ENCODE measurements at places on chromosomes 16 and 17. TPM values are rescaled to one million over a fixed set of nuclear protein-coding genes. Genes with fewer than 3 reads are reported as not detected.

DNA sequence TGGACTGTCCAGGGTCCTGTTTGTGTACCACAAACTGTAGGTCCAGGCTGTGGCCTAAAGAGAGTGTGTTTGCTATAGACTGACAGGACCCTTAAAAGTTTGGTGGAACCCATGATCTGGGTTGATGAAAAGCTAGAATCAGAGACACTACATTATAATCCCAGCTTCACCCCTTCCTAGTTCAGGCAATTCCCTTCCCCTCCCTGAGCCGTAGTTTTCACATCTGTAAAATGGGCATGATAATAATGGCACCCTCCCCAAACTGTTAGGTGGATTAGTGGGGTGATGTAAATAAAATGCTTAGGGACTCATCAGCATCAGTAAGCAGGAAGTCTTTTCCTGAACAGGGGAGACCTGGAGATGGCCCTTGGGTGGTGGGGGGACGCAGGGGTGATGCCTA is 2.5 kb downstream of the SCNN1B start:
- peaks cover 5% of the 10 kb centered on the region for H3K4me1 ChIP-seq
- no peak overlapping the region for H3K27ac ChIP-seq
- H3K4me3 ChIP-seq, result no peak overlapping the region
- H3K27me3 ChIP-seq, result peaks cover 25% of the 10 kb centered on the region
- H3K36me3 ChIP-seq, result no peaks in the 10 kb centered on the region

DNA sequence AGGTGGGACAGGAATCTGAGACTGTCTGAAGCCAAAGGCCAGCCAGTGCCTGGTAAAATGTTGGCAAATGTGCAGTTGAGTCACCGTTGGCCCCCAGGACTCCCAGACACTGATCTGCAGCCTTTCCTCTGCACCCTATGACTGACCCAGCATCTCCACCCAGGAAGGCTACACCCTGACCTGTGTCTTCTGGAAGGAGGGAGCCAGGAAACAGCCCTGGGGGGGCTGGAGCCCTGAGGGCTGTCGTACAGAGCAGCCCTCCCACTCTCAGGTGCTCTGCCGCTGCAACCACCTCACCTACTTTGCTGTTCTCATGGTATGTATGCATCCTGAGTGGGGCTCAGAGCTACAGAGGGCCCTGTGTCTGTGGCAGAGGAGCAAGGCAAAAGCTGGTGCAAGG is 24.0 kb downstream of the ADGRG5 start:
- no peaks in the 10 kb centered on the region for H3K4me1 ChIP-seq
- H3K36me3 ChIP-seq, result peaks cover 24% of the 10 kb centered on the region
- H3K4me3 ChIP-seq, result no peak overlapping the region

DNA sequence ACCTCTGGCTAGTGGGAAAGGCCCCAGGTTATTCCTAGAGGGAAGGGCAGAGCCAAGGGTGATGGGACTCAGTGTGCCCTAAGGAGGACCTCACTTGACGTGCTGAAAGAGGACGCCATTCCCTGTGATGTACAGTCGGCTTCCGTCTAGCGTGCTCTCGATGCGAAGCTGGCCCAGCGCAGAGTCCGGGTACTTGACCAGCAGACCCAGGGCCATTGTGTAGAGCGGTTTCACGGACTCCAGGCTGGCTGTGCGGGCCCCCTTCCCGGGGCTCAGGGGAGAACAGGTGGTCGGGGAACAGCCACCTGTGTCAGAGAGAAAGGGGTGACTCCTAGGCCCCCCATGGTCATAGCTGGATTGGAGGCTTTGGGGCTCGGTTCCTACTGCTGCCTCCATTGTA is 19.9 kb downstream of the PLEKHG4 start:
- no peak overlapping the region for H3K4me3 ChIP-seq
- no peaks in the 10 kb centered on the region for H3K36me3 ChIP-seq
- no peak overlapping the region for H3K27ac ChIP-seq

GRCh38 chr17:13352747-13353415 is 248.8 kb downstream of the HS3ST3A1 start:
- no peak overlapping the region for H3K27ac ChIP-seq
- no peaks in the 10 kb centered on the region for H3K4me1 ChIP-seq
- H3K27me3 ChIP-seq, result no peaks in the 10 kb centered on the region

Gene CLDN7
- total RNA-seq, result 0.60 TPM

Gene RUNDC3A
- 0.13 TPM for total RNA-seq

- H3K4me1 ChIP-seq, result no peaks in the 10 kb centered on the region
- no peak overlapping the region for H3K4me3 ChIP-seq
- H3K27ac ChIP-seq, result no peak overlapping the region
- no peaks in the 10 kb centered on the region for H3K36me3 ChIP-seq
- DNase-seq, result no peak
Measured at GRCh38 chr16:62966626-62967025, 930.4 kb upstream of the CDH8 start.

- H3K36me3 ChIP-seq, result no peaks in the 10 kb centered on the region
- H3K27me3 ChIP-seq, result peaks cover 8% of the 10 kb centered on the region
- DNase-seq, result no peak
- no peak overlapping the region for H3K27ac ChIP-seq
- peaks cover 25% of the 10 kb centered on the region for H3K4me1 ChIP-seq
- H3K4me3 ChIP-seq, result no peak overlapping the region
Measured at GRCh38 chr16:72846594-72846993, 201.3 kb downstream of the ZFHX3 start.

- peak within 1 kb of the TSS; percentile 99 for H3K4me3 ChIP-seq
- peak within 1 kb of the TSS; percentile 97 for H3K27ac ChIP-seq
- H3K36me3 ChIP-seq, result peaks cover 6% of the 10 kb centered on the region
- peaks cover 13% of the 10 kb centered on the region for H3K4me1 ChIP-seq
- DNase-seq, result peak; percentile 96
Measured at GRCh38 chr16:2682209-2683021, at the start of gene KCTD5. Gene KCTD5, plus strand, starts transcription at chr16:2682523. Its CDS starts 26 bp downstream, at chr16:2682549.

- no peak overlapping the region for H3K4me3 ChIP-seq
- peak overlapping the region; percentile 4 for H3K27ac ChIP-seq
- H3K4me1 ChIP-seq, result peaks cover 15% of the 10 kb centered on the region
- H3K27me3 ChIP-seq, result no peaks in the 10 kb centered on the region
- peaks cover 31% of the 10 kb centered on the region for H3K36me3 ChIP-seq
Measured at GRCh38 chr16:56481468-56482122, 30.2 kb downstream of the OGFOD1 start.

- no peak overlapping the region for H3K27ac ChIP-seq
- no peaks in the 10 kb centered on the region for H3K4me1 ChIP-seq
- no peaks in the 10 kb centered on the region for H3K36me3 ChIP-seq
- no peak for DNase-seq
- H3K4me3 ChIP-seq, result no peak overlapping the region
Measured at GRCh38 chr17:74697515-74697914, 15.2 kb downstream of the CD300LF start.

GRCh38 chr17:2057760-2058585 is 3.1 kb downstream of the HIC1 start:
- peaks cover 3% of the 10 kb centered on the region for H3K27me3 ChIP-seq
- H3K4me3 ChIP-seq, result peak overlapping the region; percentile 69
- peaks cover 34% of the 10 kb centered on the region for H3K4me1 ChIP-seq
- H3K27ac ChIP-seq, result peak overlapping the region; percentile 80
- H3K36me3 ChIP-seq, result peaks cover 29% of the 10 kb centered on the region

GRCh38 chr17:64053101-64053500 is 32.7 kb upstream of the ICAM2 start:
- DNase-seq, result no peak
- H3K36me3 ChIP-seq, result peaks cover 76% of the 10 kb centered on the region
- no peak overlapping the region for H3K4me3 ChIP-seq
- peaks cover 61% of the 10 kb centered on the region for H3K4me1 ChIP-seq
- H3K27me3 ChIP-seq, result no peaks in the 10 kb centered on the region
- peak overlapping the region; percentile 69 for H3K27ac ChIP-seq

DNA sequence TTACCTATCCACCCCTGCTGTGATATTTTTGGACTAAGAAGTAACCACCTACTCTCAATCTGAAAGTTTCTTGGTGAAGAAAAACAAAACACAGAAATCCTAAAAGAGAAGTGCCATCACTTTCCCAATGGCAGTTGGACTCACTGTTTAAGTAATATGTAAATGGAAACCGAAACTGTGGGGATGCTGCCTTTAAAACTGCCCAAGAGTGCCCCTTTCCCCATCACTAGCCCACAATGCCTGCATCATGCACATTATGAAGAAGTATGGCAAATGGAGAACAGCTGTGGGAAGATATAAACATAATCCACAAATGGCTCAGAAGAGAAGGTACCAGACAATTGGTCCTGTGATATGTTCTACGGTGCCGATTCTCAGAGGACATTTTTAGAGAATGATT is 33.5 kb upstream of the SLC6A2 start:
- no peak overlapping the region for H3K27ac ChIP-seq
- no peak overlapping the region for H3K4me3 ChIP-seq
- no peak for DNase-seq
- no peaks in the 10 kb centered on the region for H3K4me1 ChIP-seq

DNA sequence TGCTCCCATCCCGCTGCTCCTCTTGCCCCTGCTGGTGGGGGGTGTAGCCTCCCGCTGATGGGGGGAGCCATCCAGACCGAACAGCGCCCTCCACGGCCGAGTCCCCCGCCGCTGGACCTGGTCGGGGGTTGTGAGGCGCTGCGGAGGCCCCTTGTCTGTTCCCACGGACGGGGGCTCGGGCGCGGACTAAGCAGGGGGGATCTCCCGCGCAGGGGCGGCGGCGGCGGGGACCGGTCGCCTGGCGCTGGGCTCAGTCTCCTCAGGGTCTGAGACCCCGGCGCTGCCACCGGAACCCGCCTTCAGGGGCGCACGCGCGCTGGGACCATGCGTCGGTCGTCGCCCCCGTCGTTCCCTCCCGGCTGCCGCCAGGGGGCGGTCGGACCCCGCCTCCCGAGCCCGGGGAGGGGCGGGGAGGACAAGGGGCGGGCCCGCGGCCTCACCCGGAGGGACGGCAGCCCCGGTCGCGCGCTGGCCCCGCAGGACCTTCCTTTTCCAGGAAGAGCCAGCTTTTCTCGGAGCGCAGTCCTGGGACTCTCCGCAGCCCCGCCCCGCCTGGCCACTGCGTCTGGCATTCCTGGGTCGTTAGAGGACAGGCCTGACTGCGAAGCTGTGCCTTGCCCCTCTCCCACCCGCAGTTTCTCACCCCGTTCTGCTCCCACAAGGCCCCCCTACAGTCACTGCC is 6.3 kb upstream of the IL32 start:
- peak overlapping the region; percentile 93 for H3K27ac ChIP-seq
- H3K36me3 ChIP-seq, result peaks cover 25% of the 10 kb centered on the region
- DNase-seq, result peak; percentile 88
- H3K27me3 ChIP-seq, result peaks cover 2% of the 10 kb centered on the region
- H3K4me1 ChIP-seq, result peaks cover 59% of the 10 kb centered on the region

- no peak for DNase-seq
- no peak overlapping the region for H3K27ac ChIP-seq
- H3K36me3 ChIP-seq, result no peaks in the 10 kb centered on the region
Measured at GRCh38 chr16:50485232-50485631, 63.0 kb upstream of the NKD1 start.

DNA sequence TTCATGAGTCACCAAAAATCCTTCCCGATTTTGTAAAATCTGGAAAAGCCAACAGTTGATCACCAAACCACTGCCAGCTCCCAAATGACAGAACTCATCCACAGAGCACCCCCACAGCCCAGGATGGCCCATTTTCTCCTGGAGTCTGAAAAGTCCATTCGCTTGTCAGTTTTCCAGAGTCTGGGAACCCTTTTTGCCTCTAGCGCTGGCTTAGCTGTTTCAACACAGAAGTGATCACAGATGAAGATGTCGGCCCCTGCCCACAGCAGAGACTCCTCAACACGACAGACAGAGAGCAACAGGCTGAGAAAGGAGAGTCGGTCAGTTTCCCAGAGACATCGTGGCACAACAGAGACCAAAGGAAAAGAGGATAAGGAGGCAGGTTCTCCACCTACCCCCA is 66.4 kb downstream of the NXN start:
- no peaks in the 10 kb centered on the region for H3K4me1 ChIP-seq
- no peak overlapping the region for H3K27ac ChIP-seq
- no peaks in the 10 kb centered on the region for H3K36me3 ChIP-seq
- H3K27me3 ChIP-seq, result peaks cover 14% of the 10 kb centered on the region

DNA sequence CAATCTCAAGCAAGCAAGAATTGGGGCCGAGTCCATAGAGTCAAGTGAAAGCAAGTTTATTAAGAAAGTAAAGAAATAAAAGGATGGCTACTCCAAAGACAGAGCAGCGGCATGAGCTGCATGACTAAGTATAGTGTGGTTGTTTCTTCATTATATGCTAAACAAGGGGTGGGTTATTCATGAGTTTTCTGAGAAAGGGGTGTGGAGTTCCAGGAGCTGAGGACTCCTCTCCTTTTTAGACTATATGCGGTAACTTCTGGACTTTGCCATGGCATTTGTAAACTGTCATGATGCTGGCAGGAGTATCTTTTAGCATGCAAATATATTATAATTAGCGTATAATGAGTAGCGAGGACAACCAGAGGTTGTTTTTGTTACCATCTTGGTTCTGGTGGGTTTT is 819.9 kb downstream of the KCNJ2 start:
- H3K27me3 ChIP-seq, result no peaks in the 10 kb centered on the region
- H3K4me3 ChIP-seq, result no peak overlapping the region
- no peaks in the 10 kb centered on the region for H3K4me1 ChIP-seq
- no peaks in the 10 kb centered on the region for H3K36me3 ChIP-seq
- DNase-seq, result no peak

DNA sequence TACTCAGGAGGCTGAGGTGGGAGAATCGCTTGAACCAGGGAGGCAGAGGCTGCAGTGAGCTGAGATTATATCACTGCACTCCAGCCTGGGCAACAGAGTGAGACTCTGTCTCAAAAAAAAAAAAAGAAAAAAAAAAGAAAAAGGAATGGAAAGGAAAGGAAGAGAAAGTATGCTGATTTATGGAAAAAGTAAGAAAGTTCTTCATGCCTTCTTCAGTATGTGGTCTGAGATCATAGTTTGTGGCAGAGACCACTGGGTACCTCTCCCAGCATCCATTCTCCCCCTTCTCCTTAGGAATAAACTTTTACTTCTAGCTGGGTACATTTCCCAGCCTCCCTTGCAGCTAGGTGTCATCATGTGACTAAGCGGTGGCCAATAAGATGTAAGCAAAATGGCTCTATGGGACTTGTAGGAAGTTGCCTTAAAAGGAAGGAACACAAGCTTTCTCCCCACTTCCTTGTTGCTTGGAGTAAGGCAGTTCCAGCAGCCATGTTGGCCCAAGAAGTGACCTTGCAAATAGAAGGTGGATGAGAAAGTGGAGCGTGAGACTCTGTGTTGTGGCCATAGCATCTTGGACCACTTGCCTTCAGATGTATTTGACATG is 26.1 kb upstream of the XPO6 start:
- no peak overlapping the region for H3K27ac ChIP-seq
- no peaks in the 10 kb centered on the region for H3K36me3 ChIP-seq
- no peaks in the 10 kb centered on the region for H3K4me1 ChIP-seq
- no peak overlapping the region for H3K4me3 ChIP-seq
- DNase-seq, result no peak

- no peak overlapping the region for H3K27ac ChIP-seq
- DNase-seq, result no peak
- H3K4me3 ChIP-seq, result no peak overlapping the region
- H3K4me1 ChIP-seq, result peaks cover 24% of the 10 kb centered on the region
- peaks cover 30% of the 10 kb centered on the region for H3K36me3 ChIP-seq
Measured at GRCh38 chr16:85683363-85683762, 5.4 kb downstream of the GINS2 start.

GRCh38 chr16:87845213-87845612 is 24.1 kb downstream of the SLC7A5 start:
- no peak overlapping the region for H3K27ac ChIP-seq
- DNase-seq, result no peak
- H3K4me3 ChIP-seq, result no peak overlapping the region
- no peaks in the 10 kb centered on the region for H3K27me3 ChIP-seq

Measured in activated T-helper 1 cell treated with anti-CD3 and anti-CD28 coated beads, Interleukin-12 subunit alpha, Interleukin-12 subunit beta, Interleukin-2, Interleukin-4 antibody, amounts not matched to agents 30 ng/mL and 10 ng/mL and 1 ng/mL, durations not matched to agents 14 hours and 24 hours and 36 hours (primary cell).